ENCODE measurements at places on chromosomes 4 and X.

GRCh38 chr4:79987401-79987800, 85.6 kb downstream of the ANTXR2 start:
- DNase-seq, result no peak

GRCh38 chr4:130995988-130996387, 1900.0 kb downstream of the C4orf33 start:
- no peak for DNase-seq

GRCh38 chr4:184293552-184293951, 75.9 kb upstream of the ENPP6 start:
- peak; percentile 8 for DNase-seq

- no peak for DNase-seq
These were observed 424.3 kb downstream of the ARAP2 start for GRCh38 chr4:35820003-35820402.

GRCh38 chrX:121163443-121163842, 116.0 kb downstream of the GLUD2 start:
- no peak for DNase-seq

- no peak for DNase-seq
These were observed 1.1 kb downstream of the SOWAHB start for GRCh38 chr4:76896614-76897535.

- no peak for DNase-seq
These were observed 542.4 kb upstream of the FAM241A start for GRCh38 chr4:111602848-111603247.

- no peak for DNase-seq
These were observed 4.1 kb downstream of the PITX2 start for GRCh38 chr4:110618581-110619462.

DNA sequence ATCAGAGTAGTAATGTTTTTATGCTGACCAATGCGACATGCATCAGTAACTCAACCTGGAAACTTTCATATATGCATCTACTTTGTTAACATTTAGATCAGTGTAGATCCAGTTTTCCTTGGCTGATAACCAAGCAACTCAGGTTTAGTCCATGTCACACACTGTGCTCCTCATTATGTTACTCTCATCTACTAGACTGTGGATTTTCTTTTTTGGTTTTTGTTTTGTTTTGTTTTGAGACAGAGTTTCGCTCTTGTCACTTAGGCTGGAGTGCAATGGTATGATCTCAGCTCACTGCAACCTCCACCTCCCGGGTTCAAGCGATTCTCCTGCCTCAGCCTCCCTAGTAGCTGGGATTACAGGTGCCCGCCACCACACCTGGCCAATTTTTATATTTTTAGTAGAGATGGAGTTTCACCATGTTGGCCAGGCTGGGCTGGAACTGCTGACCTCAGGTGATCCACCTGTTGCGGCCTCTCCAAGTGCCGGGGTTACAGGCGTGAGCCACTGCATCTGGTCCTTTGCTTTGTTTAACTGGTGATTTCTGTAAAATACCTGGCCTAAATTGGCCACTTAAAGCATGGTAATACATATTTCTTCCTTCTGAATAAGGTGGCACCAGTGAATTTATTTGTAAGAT, 48.6 kb downstream of the SMARCAD1 start:
- no peak for DNase-seq

- DNase-seq, result no peak
These were observed 105.6 kb downstream of the EFNB1 start for GRCh38 chrX:68934421-68934820.

DNA sequence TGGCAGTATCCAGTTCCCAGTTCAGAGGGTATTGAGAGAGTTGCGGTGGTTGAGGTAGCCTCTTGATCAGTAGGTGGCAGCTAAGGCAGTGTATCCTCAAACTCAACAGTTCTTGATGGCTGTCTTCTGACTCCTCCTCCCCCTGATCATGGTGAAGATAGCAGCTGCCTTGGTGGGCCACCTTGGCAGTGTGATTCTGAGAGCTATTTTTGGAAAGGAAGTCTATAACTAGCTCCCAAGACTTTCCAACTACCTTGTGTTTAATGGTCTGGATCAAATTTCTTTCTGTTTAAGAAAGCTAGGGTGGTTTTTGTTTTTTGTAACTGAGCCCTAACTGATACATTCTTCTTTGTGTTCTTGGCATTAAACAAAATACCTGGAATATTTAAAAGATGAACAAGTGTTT, 10.5 kb upstream of the TBC1D19 start:
- no peak for DNase-seq

DNA sequence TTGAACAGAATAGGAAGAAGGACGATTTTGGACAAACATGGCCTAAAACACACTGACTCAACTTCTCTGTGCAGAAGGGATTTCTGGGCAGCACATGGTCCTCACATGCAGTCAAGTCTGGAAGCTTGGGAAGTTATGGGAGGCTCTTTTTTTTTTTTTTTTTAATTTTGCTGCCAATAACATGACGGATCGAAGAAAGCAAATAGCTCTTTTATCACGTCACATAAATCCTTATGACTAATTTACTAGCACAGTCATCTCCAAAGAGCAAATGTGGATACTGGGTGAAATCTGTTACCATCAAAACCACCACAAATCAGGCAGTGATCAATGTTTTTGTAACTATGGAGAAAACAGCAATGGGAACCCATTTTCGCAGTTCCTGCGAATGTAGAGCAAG, 193.3 kb upstream of the FAM9B start:
- no peak for DNase-seq

GRCh38 chrX:22360129-22360528, 87.4 kb downstream of the CBLL2 start:
- DNase-seq, result no peak

- no peak for DNase-seq
These were observed 54.9 kb downstream of the MND1 start for GRCh38 chr4:153399358-153399757.

DNA sequence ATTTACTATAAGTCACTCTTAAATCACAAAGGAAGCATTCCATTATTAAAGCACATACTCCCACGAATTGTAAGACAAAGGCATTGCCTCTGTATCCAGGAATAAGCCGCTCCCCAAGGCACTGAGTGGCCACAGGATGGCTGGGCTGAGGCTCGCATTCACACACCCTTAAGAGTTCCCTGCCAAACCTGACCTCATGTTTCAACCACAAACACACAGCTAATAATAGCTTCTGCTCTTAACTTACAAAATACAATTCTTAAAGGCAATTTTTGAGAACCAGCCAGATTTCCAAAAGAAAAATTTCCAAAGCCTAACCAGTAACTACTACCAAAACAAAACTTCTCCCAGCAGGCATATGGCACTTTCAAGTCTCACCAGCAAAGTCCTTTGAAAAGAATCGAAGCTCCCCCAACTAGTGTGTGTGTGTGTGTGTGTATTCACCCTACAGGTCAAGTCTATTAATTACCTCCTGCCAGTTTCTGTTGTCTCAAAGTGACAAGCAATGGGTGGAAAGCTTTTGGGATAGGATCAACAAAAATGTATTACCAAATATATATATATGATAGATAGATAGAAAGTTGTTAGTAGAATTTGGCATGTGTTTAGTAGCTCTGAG, 36.0 kb downstream of the ARHGAP6 start:
- DNase-seq, result no peak

GRCh38 chrX:136250191-136251040, 784 bp downstream of the MAP7D3 start:
- no peak for DNase-seq

GRCh38 chr4:161148051-161148450, 1015.7 kb downstream of the FSTL5 start:
- no peak for DNase-seq

- no peak for DNase-seq
These were observed 16.0 kb downstream of the GSPT2 start for GRCh38 chrX:51759055-51759839.

GRCh38 chr4:102722740-102723139, 38.0 kb downstream of the MANBA start:
- DNase-seq, result no peak

DNA sequence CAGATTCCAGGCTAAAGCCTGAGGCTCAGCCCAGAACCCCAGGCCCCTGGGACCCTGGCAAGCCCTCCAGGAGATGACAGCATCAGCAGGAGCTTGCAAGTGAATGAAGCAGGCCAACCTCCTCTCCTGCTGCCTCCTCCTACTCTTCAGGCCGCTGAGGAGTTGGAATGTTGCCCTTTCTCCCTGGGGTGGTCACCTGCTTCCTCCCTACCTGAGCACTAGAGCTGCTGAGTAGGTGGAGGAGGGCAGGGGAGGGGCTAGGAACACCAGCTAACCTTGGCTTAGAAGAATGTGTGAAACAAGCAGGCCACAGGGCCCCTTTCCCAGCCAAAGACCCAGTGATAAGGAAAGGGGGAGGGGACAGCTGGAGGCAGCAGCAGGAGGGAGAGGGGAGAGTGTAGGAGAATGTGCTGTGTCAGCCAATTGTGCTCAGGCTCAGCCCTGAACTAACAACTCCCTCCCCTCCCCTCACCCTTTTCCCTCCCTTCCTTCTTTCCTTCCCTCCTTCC, 58.0 kb downstream of the PJA1 start:
- DNase-seq, result no peak

GRCh38 chr4:26576231-26576739, 7.6 kb upstream of the TBC1D19 start:
- no peak for DNase-seq

GRCh38 chr4:55928846-55929245, 19.9 kb upstream of the CEP135 start:
- no peak for DNase-seq

GRCh38 chr4:8188743-8189550, 10.1 kb upstream of the SH3TC1 start:
- no peak for DNase-seq

DNA sequence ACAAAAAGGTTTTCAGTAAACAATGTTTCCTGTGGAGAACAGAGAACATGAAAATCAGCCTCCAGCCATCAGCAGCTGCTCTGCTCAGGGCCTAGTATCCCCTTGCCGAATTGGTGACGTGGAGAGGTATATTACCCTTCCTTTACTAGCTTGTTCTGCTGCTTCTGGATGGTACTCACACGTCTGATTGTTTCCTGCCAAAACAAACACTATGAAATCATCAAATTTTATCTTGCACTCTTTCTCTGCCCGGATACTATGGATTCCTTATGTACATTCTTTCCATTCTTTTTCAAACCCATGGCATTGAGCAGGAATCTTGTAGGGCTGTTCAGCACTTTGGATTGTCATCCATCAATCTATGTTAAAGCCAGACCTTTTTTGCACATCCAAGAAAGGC, 18.8 kb upstream of the METAP1 start:
- DNase-seq, result no peak

- DNase-seq, result no peak
These were observed 26.7 kb upstream of the PCDH18 start for GRCh38 chr4:137558951-137559350.

DNA sequence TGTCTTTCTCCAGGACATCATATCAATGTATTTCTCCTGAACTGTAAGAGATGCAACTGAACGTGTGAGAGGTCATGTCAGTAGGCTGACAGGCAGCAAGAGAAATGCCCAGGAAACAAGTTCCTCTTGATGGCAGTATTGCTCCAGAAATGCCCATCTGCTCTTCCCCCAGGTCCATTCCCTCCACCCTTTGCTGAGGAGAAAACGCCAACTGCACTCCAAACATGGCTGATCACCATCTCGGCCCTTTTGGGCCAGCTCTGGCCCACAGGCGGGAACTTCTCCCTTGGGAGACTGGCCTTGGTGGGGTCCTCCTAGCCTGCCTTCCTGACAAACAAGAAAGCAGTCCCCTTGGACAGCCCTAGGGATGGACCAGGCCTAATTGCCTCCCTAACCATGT, 276.5 kb upstream of the AGTR2 start:
- no peak for DNase-seq

DNA sequence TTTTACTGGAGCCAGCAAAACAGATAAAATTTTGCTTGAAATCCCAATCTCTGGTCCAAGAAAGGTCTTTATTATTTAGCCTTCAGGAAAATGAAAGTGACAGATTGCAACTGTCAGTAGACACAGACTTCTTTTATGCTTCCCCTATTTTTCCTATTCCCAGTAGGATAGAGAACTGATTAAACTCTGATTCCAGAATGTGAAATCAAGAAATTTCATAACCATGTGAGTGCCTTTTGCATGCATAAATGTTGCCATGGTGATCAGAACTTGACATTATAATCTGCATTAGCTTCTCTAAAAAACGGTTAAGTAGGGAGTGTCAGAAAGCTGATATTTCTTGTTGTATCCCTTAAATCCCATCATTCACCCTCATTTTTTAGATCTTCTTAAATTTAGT, 255.2 kb upstream of the GABRA2 start:
- no peak for DNase-seq

DNA sequence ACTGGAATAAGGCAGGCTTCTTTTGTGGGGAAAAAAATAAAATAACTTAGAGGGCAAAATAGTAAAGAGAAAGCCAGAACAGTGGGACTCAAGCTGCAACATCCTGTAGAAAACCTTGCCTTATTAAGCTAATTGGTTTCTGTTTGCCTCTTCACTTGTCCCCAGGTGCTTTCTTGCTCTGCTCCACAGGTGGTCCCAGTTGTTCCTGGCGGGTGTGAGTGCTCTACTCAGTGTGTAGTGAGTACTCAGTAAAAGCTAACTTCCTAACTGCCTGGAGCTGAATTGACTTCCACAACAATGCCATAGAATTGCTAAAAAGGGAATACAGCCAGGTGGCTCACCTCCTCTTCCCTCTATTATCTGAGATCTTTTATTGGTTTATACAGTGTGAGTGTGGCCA, 930.2 kb downstream of the C4orf33 start:
- no peak for DNase-seq

- no peak for DNase-seq
These were observed 13.0 kb downstream of the SMARCA1 start for GRCh38 chrX:129510331-129510730.

DNA sequence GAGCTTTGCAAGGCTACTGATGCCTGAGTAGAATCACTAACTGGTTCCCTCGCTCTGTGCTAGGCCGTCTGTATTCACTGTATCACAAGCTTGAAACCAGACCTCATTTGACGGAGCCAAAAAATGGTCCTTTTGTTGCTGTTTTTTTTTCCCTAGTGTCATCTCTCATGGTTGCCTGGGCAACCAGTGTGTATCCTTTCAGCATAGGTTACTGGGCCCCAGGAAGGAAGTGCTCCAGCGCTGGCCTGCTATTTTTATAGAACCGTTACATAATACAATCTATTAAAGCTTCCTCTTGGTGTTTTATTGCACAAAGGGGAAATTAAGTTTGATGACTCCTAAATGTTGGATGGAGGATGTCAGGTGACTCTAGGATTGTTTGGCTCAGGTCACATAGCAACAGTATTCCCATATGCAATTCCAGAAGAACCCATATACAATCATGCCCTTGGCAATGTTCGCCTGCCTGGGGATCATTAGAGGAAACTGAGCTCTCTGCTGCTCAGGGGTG, 220.4 kb downstream of the SPRY1 start:
- DNase-seq, result peak; percentile 68

DNA sequence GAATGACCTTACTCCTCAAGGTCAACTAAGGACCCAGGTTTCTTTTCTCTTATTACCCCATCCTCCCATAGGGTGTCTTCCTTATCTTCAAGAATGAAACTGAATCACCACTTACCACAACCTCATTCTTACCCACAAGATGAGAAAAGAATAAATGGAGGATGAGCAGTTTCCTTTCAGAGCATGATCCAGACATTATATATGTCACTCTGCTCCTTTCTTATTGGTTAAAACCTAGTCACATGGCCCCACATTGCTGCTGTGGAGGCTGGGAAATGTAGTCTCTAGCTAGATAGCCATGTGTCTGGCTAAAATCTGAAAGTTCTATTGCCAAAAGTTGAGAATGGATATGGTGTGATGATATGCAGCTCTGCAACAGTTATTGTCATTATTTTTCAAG, 62.4 kb upstream of the RAI2 start:
- no peak for DNase-seq
